ENCODE measurements at places on chromosomes 7 and 10.

DNA sequence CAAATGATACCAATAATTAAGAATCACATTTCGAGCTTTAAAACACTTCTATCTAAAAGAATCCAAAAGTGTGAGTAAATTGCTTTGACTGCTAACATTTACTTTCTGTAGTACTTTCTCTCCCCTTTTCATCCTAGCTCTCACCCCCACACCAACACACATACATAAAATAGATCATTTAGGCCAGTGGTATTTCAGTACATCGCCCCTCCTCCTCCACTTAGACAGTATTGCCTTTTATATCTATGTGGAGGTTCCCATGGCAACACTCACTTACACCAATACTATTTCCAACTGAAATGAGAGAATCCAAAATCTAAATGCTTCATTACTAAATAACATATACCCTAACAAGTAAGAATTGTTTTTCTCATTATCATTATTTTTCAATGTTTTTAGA, 58.9 kb downstream of the HIBADH start:
- DNase-seq, result no peak

DNA sequence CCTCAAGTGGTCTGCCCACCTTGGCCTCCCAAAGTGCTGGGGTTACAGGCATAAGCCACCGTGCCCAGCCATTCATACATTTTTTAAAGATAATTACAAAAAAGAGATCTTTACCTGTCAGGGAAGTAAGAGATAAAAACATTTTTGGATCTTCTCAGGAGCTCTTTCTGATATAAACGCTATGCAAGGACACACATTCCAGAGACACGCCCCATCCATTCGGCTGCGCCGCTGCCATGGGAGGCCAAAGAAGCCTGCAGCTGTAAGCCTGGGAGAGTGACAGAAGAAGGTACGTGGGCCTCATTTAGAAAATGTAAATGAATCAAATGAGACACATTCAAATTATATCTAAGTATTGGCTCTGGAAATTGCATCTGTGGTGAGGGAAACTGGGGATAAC, 85.3 kb downstream of the LYZL1 start:
- DNase-seq, result no peak

DNA sequence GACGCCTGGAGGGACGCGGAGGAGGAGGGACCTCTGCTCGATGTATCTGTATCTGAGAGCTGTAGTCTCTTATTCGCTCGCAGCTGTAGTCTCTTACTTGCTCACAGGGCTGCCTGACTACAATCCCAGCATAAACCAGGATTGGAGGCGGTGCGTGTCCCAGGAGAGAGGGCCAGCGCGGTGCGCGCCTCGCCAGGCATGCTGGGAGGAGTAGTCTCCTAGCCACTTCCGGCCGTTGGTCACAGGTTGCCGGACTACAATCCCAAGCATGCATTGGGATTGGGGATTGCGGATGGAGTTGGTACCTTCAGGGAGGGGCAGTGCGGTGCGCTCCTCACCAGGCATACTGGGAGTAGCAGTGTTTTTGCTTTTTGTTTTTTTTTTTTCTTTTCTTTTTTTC, 421.7 kb upstream of the NUPR2 start:
- DNase-seq, result no peak

GRCh38 chr10:6123532-6123931, 34.7 kb downstream of the RBM17 start:
- DNase-seq, result no peak

DNA sequence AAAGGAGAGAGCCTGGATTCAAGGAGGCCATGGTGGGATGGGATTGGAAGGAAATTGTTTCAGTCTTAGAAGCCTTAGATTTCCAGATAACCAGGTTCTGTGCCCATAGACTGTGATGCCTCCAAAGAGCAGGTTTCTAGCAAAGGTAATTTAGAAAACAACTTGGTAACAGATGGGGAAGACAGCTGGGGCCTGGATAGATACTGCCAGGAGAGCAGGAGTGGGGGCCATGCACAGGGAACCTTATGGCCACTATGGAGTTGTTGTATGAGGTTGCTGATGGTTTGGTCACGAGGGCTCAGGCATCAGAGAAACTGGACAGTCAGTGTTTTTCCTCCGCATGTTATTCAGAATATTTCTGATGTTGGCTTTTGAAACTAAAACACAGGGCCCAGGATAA, 901.9 kb downstream of the LRMDA start:
- no peak for DNase-seq

- no peak for DNase-seq
These were observed 105.2 kb upstream of the NEBL start for GRCh38 chr10:21002091-21002878.

DNA sequence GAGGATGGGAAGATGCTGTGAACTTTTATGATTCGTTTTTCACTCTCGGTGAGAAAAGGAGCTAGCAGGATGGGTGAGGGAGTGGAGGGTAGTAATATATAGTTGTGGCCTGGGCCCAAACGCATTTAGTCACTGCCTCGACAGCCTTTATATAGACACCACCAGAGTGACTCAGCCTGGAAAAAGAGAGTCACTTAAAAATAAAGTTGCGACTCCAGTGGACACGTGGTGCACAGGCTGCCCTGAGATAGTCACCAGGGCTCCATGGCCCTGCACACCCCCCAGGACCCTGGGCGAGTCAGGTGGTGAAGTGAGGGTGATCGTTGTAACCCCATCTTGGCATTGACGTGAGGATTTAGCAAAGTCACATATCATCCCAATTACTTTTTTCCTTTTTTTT, 106.7 kb downstream of the CUX1 start:
- DNase-seq, result no peak

GRCh38 chr7:94111009-94111408, 106.9 kb upstream of the BET1 start:
- no peak for DNase-seq

All from NCI-H2029 treated with DMSO at 0.1 percent for 48 hours (cell line).